Activated CD8-positive, alpha-beta memory T cell treated with anti-CD3 and anti-CD28 coated beads, Interleukin-2, amount 50 U/mL, for 4 hours (primary cell): ENCODE measurements at places on chromosomes 12 and 14.

DNA sequence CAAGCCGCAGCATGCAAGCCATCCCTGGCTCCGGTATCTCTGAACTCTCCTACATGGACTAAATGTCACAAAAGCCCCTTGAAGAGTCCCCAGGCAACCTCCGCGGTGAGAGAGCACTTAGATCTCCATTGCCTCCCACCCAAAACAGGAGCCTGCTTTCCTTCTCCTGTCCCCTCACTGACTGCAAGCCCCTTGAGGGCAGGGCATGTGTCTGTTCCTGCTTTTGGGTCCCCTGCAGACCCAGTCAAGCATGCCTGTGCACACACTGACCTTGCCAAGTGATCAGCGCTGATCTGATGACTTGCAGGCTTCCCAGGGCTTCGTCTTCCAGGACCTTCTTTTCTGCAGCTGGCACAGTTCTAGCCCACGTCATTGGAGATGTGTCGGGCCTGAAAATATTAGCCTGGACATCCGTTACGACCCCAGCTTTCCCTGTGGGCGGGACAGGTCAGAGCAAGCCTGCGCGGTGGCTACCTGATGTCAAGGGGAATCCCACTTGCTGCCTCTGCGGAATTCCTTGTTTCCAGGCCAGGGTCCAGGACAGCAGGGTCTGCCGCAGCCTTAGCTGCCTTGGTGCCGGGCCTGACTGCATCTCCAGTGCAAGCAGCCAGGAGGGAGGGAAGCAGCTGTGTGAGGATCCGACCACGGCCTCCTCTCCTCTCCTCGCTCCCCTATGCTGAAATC lies 92.5 kb downstream of the FBXL14 start:
- DNase-seq: no peak

DNA sequence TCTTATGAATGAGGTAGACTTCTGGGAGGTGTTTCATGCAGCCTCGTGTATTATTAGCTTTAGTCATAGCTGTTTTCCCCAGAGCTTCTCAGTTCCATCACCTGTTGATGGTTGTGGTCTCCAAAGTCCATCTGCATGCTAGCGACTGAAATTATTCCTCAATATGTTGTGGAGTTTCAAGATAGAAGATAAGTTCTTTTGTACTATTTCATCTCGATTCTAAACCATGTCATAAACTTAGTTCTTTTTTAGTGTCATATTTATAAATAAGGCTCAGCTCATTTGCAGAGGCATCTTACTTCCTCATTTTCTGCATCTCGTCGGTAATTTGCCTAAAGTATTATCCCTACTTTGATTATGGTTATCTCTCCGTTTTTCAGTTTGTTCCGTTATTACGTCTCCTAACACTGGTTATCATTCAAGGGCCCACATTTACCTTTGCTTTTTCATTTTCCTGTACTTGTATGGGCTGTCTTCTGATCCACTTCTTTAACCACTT lies 119.1 kb downstream of the ITPR2 start:
- DNase-seq: no peak

DNA sequence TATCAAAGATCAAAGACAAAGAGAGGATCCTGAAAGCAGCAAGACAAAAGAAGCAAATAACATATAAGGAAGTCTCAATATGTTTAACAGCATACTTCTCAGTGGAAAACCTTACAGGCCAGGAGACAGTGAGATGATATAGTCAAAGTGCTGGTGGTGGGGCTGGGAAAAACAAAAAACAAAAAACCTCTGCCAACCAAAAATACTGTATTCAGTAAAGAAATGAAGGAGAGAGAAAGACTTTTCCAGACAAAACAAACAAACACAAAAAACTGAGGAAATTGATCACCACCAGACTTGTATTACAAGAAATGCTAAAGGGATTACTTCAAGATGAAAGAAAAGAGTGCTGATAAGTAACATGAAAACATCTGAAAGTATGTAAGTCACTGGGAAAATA lies 221.2 kb downstream of the ADGRD1 start:
- DNase-seq: no peak

DNA sequence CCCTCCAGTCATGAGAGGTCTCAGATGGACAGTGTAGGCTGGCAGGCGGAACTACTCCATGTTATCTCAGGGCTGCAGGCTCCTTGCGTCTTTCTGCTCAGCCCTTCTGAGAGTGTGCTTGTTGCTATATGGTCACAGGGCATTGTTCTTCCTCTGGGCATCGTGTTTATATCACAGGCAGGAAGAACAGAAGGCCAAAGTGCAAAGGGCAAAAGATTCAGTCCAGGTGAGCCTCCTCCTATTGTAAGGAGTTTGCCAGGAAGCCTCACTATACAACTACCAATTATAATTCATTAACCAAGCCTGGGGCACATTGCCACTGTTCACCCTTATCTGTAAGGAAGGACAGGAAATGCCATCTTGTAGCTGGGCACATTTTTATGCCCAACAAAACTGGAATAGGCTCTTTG lies 195.5 kb upstream of the KITLG start:
- DNase-seq: no peak

DNA sequence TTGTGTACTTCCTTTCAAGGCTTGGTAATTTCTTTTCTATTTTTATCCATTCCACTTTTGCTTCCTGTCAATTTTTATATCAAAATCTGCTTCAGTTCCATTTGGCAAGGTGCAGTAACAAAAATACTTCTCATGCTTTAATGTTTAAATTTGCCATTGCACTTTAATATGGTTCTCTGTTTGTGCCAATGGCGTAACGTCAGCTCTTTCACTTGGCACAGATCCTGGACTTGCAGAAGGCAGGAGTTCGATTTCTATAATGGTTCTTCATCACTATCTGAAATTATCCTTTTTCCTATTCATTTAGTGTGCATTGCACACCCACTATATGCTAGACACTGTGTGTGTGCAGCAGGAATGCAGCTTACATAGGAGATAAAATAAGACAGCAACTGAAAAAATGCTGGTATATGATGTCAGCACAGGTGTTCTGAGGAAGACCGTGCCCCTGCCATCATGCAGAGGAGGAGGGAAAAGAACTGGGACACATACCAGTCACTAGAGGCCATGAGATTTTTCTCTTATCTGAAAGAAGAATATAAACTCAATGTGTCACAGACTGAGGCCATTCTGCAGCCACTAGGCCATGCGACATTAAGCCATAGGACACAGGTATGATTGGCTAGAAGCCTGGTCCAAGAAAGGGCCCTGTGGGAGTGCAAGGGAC lies 298.2 kb downstream of the RPAP3 start:
- no peak for DNase-seq

GRCh38 chr12:85273381-85274314 lies 6.4 kb upstream of the ALX1 start:
- DNase-seq: no peak

DNA sequence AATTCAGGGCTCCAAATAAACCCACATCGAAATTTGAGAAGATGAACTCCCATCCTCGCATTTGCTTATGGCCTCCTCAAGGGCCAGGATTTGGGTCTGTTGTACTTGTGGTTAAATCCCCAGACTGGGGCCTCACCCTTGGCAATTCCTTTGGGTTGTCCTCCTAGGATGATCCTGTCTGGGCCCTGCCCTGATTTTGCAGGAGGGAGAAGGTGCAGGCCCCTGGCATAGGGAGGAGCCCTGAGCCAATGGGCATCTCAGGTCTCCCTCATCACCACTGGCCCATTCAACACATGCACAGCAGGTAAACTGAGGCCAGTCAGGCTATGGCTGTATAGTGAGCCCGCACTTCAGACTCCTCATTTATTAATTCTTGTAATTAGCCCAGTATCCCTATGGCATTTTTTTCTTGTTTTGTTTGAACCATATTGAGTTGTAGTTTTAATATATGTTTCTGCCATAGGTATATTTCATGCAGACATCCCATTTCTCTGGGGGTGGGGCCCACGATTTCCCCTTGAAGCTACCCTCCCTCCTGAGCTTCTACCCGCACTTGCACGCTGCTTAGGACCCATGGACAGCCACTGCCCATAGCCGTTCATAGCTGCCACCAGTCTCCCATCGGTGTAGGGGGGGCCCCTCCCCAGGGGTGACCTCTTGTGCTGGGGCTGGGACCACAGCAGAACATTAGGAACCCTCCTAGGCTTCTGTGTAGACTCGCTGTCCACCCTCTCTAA lies 67.1 kb upstream of the DDX11 start:
- DNase-seq: no peak
